ENCODE measurements at places on chromosomes 6 and 20. TPM values are rescaled to one million over a fixed set of nuclear protein-coding genes. Genes with fewer than 3 reads are reported as not detected.

Gene BMP7
- total RNA-seq: 1.3 TPM

Gene TMEM239
- not detected for total RNA-seq

Gene GJA10
- not detected for total RNA-seq

Gene BPIFA1
- total RNA-seq: not detected

Gene TRERF1
- total RNA-seq: 3.5 TPM

DNA sequence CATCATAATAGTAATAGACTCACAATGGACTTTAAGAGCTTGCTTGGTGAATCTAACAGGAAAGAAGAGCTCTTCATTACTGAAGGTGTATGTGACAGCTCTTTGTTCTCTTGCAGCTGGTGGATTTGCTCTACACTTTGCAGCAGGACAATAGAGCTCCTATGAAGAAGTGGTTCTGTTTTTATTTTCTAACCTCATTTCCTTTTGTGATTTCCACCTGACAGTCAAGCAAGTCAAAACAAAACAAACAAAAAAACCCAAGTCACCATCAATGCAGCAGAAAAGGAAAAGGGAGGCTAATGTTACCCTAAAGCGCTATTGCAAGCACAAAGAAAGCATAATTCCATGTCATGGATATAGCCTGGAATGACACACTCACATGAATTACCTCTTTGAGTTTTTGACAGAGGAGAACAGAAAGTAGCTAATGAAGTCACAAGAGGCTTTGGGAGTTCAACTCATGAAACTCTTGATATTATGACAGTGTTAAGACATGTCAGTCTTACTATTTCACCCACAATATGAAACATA, 1188.1 kb downstream of the EPHA7 start:
- DNase-seq: no peak
- H3K27ac ChIP-seq: no peak overlapping the region
- H3K27me3 ChIP-seq: no peaks in the 10 kb centered on the region

GRCh38 chr6:156191895-156192294, 585.3 kb upstream of the ARID1B start:
- no peak overlapping the region for H3K4me3 ChIP-seq
- H3K27me3 ChIP-seq: no peaks in the 10 kb centered on the region
- H3K27ac ChIP-seq: no peak overlapping the region
- no peaks in the 10 kb centered on the region for H3K36me3 ChIP-seq

- H3K27ac ChIP-seq: no peak overlapping the region
- no peaks in the 10 kb centered on the region for H3K27me3 ChIP-seq
- DNase-seq: no peak
- no peaks in the 10 kb centered on the region for H3K36me3 ChIP-seq
- no peak overlapping the region for H3K4me3 ChIP-seq
Measured at GRCh38 chr6:29743025-29743424, 19.8 kb downstream of the HLA-F start.

DNA sequence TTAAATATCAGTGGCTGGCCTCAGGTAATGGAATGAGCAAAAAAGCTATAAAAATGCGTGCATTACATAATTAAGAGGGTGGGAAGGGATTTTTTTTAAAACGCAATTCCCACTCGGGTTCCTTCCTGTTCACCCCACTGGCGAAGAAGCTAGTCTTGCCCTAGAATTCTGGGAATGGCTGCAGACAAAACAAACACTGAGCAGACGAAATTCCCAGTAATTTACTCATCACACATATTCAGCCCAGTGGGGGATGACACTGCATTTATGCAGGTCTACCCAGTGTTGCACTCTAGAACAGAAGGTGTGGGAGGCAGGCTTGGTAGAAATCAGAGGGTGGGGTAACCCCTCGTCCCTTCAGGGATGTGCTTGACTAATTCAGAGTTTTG, 2695.0 kb upstream of the DEFB115 start:
- no peaks in the 10 kb centered on the region for H3K4me1 ChIP-seq
- no peaks in the 10 kb centered on the region for H3K27me3 ChIP-seq
- no peak overlapping the region for H3K4me3 ChIP-seq
- H3K27ac ChIP-seq: no peak overlapping the region
- no peaks in the 10 kb centered on the region for H3K36me3 ChIP-seq

DNA sequence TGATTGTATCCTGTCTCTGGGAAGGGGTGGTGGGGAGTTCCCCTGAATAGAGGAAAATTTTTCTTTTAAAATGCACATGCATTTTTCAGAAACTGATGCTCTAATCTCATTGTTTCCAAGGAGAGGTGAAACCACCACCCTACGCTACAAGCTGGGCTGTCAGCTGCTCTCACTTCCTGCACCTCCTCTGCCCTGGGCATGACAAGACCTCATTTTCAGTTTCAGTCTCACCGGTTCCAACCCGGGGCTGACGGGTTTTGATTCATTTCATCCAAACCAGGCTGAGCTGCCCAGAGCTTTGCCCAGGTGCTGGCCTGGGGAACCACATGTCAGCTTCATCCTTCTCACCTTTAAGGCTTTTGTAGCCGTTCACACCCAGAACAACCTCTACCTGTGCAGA, 99.7 kb downstream of the EYA2 start:
- DNase-seq: no peak
- no peak overlapping the region for H3K27ac ChIP-seq
- H3K4me3 ChIP-seq: no peak overlapping the region
- H3K4me1 ChIP-seq: peaks cover 4% of the 10 kb centered on the region
- no peaks in the 10 kb centered on the region for H3K36me3 ChIP-seq

DNA sequence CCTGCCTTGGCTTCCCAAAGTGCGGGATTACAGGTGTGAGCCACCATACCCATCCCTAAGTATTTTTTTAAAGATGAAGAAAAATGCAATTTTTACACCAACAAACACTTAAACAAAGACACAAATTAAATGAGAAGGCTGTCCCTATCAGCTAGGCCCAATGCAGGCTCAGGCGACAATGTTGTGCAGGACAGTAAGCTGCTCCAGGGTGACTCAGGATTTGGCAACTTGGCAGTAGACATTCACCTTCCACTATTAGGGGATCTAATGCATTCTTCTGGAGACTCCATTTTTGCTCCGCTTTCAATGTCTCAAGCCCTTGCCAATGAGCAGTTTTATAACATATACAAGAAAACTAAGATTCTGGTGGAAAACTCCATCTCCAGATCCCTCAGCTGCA, 19.7 kb downstream of the NDRG3 start:
- H3K36me3 ChIP-seq: no peaks in the 10 kb centered on the region
- no peaks in the 10 kb centered on the region for H3K4me1 ChIP-seq
- H3K27ac ChIP-seq: no peak overlapping the region
- no peak for DNase-seq
- H3K27me3 ChIP-seq: no peaks in the 10 kb centered on the region

GRCh38 chr6:43268355-43268700, 25.0 kb downstream of the TTBK1 start:
- H3K4me1 ChIP-seq: peaks cover 18% of the 10 kb centered on the region
- no peaks in the 10 kb centered on the region for H3K27me3 ChIP-seq
- H3K27ac ChIP-seq: peak overlapping the region; percentile 28

GRCh38 chr20:16563066-16563806, 10.0 kb downstream of the KIF16B start:
- no peaks in the 10 kb centered on the region for H3K36me3 ChIP-seq
- no peak for DNase-seq
- no peak overlapping the region for H3K4me3 ChIP-seq
- H3K27ac ChIP-seq: no peak overlapping the region

DNA sequence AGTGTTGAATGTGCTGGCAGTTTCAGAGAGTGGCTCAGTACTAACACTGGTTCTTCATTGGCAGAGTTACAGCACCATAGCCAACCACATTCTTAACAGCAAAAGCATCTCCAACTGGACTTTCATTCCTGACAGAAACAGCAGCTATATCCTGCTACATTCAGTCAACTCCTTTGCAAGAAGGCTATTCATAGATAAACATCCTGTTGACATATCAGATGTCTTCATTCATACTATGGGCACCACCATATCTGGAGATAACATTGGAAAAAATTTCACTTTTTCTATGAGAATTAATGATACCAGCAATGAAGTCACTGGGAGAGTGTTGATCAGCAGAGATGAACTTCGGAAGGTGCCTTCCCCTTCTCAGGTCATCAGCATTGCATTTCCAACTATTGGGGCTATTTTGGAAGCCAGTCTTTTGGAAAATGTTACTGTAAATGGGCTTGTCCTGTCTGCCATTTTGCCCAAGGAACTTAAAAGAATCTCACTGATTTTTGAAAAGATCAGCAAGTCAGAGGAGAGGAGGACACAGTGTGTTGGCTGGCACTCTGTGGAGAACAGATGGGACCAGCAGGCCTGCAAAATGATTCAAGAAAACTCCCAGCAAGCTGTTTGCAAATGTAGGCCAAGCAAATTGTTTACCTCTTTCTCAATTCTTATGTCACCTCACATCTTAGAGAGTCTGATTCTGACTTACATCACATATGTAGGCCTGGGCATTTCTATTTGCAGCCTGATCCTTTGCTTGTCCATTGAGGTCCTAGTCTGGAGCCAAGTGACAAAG, 17.0 kb upstream of the ADGRF4 start:
- DNase-seq: no peak
- no peaks in the 10 kb centered on the region for H3K4me1 ChIP-seq
- H3K36me3 ChIP-seq: no peaks in the 10 kb centered on the region
- no peaks in the 10 kb centered on the region for H3K27me3 ChIP-seq
- H3K4me3 ChIP-seq: no peak overlapping the region
- H3K27ac ChIP-seq: no peak overlapping the region

- H3K27me3 ChIP-seq: no peaks in the 10 kb centered on the region
- no peak for DNase-seq
- H3K4me1 ChIP-seq: no peaks in the 10 kb centered on the region
- H3K4me3 ChIP-seq: no peak overlapping the region
- no peak overlapping the region for H3K27ac ChIP-seq
Measured at GRCh38 chr20:33518071-33518470, 28.2 kb downstream of the CBFA2T2 start.

DNA sequence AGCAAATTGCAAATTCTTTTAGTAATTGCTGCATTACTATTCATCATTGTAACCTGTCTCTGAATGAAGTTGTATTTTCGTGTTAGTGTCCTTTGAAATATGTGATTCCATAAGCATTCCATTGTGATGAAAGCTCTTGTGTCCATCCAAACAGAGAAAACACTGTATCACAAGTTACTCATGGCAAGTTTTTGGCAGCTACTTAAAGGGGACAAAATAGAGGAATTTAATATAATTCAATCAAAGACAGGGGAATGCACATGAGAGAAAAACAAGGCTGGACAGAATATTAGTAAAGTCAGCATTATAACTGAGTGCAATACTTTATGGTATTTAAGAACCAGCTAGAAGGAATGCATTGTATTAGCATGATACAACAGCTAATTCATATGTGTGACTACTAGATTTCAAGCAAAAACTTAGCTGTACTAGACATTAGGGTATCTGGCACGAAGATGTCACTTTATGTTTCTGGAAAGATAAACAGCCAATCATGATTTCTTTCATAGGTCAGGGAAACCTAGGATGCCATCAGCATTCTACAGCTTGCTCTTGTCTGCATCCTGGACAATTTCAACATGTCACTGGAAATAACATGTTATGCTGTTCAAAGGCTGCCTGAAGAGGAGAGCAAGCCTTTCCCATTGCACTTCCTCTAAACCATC, 270.6 kb upstream of the MARCKS start:
- H3K36me3 ChIP-seq: no peaks in the 10 kb centered on the region
- DNase-seq: no peak
- no peak overlapping the region for H3K4me3 ChIP-seq
- H3K4me1 ChIP-seq: no peaks in the 10 kb centered on the region
- H3K27me3 ChIP-seq: no peaks in the 10 kb centered on the region

DNA sequence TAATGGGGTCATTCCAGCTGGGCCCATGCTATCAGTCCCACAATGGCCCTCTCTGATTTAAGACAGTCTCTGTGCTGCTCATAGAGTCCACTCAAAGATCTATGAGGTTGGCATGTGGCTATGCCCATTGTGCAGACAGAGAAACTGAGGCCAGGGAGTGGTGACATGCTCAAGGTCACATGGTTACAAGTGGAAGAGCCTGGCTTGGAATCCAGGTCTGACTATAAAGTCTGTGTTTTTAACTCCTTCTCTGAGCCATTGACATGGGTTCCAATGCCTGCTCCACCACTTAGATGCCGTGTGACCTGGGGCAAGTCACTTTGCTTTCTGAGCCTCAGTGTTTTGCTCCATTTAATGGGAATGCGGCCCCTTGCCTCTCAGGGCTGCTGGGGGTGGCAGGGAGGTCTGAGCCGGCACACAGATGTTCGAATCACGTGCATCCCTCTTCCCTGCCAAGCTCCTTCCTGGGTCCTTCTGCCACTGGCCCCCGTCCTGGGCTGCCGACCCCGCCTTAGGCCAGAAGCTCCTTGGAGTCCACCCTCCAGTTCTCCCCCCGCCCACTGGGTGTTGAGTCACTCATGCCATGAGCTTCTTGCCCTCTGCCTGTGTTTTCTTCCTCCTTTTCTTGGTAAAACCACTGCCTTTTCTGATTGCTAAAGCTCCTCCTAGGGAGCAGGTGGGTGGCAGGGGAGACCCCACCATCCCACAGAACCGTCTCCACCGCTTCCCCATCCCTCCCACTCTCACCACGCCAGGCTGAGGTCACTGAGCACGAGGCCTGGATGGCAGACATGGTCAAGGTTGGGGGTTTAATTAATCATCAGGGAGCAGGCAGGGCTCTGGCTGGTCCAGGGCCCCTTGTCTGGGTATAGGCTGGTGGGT, 35.7 kb downstream of the CEBPB start:
- H3K4me1 ChIP-seq: no peaks in the 10 kb centered on the region
- H3K4me3 ChIP-seq: no peak overlapping the region
- H3K27ac ChIP-seq: no peak overlapping the region

DNA sequence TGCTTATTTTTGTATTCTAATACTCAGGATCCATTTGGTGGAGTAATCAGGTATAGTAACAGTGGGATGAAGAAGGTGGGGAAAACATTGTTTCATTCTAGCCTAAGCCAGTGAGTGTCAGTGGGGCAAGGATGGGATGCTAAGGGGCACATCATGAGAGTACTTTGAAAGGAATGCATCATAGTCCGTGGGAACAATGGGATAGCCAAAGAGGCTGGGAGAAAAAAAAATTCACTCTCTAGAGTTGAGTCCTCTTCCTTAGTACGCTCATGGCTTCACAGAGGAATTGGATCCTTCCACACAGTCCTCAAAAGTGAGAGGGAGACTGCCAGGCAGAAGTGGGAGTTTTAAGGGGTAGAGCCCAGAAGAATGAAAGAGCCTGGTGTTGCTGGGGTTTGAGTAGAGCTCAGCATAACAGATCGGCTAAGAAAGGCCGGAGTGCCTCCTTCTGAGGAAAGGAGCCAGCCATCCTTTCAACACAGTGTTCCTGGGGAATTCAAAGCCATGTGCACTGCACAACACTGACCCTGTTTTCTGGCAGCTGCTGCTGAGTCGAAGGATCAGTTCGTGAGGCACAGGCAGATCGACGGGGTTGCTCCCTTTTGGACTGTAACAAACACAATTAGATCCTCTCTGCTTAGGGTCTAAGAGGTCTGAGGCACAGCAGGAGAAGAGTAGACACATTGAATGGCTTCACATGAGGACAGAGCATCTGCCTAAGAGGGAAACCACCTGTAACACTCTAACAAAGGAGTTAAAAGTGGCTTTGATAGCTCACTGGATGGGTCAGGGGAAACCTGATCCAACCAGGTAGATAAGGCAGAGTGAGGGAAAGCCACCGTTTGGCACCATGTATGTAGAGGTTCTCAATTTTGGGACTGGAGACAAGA, 61.2 kb downstream of the ELOVL5 start:
- H3K27me3 ChIP-seq: no peaks in the 10 kb centered on the region
- H3K4me1 ChIP-seq: no peaks in the 10 kb centered on the region
- no peak overlapping the region for H3K4me3 ChIP-seq
- no peak for DNase-seq

GRCh38 chr20:31666258-31667042, 28.7 kb downstream of the COX4I2 start:
- no peaks in the 10 kb centered on the region for H3K27me3 ChIP-seq
- H3K4me1 ChIP-seq: peaks cover 36% of the 10 kb centered on the region
- peak overlapping the region; percentile 47 for H3K27ac ChIP-seq
- no peaks in the 10 kb centered on the region for H3K36me3 ChIP-seq
- peak; percentile 66 for DNase-seq

GRCh38 chr6:72669324-72669723, 47.5 kb downstream of the KCNQ5 start:
- H3K27ac ChIP-seq: no peak overlapping the region
- no peaks in the 10 kb centered on the region for H3K4me1 ChIP-seq
- no peak for DNase-seq
- H3K4me3 ChIP-seq: no peak overlapping the region
- H3K36me3 ChIP-seq: no peaks in the 10 kb centered on the region

All from colonic mucosa (tissue), 4 donors.